ENCODE measurements at places on chromosomes 1 and 21.

DNA sequence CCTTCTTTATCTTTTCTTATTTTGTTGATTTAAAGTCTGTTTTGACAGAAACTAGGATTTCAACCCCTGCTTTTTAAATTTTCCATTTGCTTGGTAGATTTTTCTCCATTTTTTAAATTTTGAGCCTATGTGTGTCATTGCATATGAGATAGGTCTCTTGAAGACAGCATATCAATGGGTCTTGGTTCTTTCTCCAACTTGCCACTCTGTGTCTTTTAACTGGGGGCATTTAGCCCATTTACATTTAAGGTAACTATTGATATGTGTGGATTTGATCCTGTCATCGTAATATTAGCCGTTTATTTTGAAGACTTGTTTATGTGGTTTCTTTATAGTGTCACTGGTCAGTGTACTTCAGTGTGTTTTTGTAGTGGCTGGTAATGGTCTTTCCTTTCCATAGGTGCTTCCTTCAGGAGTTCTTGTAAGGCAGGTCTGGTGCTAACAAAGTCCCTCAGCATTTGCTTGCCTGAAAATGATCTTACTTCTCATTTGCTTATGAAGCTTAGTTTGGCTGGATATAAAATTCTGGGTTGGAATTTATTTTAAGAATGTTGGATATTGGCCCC, 223.9 kb downstream of the USP25 start:
- DNase-seq = no peak

GRCh38 chr1:52662645-52663313, 29.8 kb downstream of the SHISAL2A start:
- DNase-seq = no peak

DNA sequence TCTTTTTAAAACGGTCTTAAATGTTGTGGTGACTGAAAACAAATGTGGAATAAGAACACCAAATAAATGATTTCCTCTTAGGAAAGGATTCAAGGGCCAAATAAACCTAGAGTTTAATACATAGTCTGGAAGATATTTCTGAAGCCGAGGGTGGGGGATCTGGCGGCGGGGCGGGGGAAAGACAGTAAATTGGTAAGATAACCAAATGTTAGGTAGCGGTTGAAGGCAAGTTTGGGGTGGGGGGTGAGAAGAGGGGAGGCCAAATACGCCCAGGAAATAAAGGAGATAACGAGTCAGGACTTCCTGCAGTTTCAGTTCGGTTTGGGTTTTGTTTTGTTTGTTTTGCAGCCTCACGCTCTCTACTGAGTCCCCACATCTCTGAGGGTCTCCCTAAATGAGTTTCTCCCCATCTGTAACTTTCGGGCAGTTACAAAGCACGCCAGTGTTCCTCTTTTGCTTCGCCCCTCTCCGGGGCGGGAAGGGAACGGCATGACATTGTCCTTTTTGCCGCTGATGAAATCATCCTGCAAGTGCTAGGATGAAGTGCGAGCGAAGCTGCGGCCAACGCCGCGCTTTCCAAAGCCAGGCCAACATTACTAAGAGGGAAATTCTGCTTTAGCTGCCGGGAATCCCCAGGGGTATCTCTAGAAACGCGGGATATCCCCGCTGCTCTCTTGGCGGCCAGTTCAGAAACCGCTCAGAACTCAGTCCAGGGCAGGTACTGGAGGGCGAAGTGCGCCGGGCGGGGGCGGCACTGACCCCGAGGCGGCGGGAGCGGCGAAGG, 844 bp downstream of the NIBAN1 start:
- DNase-seq = no peak

- DNase-seq = peak; percentile 18
Observed at GRCh38 chr1:168466092-168466713, 77.6 kb downstream of the XCL2 start.

DNA sequence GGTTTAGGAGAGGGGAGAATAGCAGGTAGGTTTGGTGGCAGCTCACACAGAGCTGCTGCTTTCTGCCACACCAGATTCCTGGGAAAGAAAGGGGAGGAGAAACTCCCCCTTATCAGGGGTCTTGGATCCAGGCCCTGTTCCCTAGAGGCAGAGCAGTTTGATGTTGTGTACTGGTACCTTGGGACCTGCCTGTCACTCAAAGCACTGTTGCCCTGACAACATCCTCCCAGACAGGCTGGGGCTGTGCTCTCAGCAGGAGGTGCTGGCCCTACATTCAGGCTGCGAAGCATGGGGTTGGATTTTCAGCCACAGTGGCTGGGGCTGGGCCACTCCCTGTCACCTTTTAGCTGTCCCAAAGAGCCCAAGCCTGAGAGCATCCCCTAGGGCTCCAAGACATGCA, 188.0 kb downstream of the GRIK3 start:
- no peak for DNase-seq

DNA sequence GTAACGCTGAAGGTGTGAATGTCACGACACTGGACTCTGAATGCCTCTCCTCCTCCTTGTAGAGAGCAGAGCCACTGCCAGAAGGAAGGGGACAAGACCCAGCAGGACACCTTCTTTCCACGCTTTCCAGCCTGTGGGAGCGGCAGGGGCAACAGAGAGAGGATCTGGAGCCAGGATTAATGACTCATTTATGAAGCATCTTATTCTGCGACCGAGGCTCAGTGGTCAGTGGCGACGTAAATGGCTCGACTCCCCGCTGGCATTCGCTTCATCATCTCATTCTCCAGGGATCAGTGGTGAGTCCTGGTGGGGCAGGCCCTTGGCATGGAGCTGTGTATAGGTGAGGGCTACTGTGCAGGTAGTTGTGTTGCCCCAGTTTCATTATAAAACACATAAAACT, 4.6 kb downstream of the SLC37A1 start:
- DNase-seq = no peak

DNA sequence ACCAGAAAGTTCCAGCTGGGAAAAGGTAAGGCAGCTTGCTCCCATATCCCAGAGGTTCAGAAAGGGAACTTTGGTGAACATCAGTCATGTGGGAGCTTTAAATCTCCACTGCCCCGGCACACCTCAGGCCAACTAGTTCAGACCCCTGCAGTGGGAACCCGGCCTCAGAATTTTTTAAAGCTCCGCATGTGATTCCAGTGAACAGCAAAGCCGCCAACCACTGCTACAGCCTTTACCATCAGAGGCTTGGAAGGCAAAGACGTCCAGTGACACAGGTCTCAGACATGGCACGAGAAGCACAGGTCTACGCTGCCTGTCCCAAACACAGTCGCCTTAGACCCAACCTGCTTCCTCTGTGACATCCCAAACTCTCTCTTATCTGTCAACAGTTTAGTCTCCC, 31.0 kb downstream of the SETD4 start:
- DNase-seq = no peak

GRCh38 chr1:82388679-82389078, 587.9 kb downstream of the ADGRL2 start:
- DNase-seq = no peak

DNA sequence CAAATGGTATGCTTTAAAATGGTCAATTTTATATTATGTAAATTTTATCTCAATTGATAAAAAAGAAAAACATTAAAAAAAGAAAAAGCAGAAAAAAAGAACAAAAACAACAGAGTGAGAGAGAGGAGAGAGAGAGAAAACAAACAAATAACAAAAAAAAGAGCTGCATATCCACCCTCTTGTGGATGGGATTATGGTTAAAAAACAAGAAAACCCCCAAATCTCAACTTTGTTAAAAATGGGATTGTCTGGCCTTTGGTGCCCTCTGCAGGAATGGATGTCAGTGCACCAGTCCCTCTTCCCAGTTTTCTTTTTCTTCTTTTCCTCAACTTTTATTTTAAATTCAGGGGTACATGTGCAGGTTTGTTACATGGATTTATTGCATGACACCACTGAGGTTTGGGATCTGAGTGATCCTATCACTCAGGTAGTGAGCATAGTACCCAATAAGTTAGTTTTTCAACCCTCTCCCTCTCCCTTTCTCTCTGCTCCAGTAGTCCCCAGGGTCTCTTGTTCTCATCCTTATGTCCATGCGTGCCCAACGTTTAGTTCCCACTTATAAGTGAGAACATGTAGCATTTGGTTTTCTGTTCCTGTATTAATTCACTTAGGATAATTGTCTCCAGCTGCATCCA, 28.1 kb downstream of the RNF187 start:
- no peak for DNase-seq

DNA sequence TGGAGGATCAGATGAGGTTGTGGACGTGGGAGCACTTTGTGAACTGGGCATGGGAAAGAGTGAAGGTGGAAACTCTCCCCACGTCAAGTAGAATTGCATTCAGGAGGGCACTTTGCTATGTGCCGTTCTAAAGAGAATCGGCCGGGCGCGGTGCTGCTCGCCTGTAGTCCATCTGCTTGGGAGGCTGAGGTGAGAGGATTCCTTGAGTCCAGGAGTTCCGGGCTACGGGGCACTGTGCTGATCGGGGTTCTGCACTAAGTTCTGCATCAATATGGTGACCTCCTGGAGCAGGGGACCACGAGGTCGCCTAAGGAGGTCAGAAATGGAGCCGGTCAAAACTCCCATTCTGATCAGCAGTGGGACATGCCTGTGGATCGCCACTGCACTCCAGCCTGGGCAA, 141.9 kb downstream of the PEX14 start:
- no peak for DNase-seq

GRCh38 chr1:117030271-117030877, 28.8 kb downstream of the CD101 start:
- DNase-seq = no peak

DNA sequence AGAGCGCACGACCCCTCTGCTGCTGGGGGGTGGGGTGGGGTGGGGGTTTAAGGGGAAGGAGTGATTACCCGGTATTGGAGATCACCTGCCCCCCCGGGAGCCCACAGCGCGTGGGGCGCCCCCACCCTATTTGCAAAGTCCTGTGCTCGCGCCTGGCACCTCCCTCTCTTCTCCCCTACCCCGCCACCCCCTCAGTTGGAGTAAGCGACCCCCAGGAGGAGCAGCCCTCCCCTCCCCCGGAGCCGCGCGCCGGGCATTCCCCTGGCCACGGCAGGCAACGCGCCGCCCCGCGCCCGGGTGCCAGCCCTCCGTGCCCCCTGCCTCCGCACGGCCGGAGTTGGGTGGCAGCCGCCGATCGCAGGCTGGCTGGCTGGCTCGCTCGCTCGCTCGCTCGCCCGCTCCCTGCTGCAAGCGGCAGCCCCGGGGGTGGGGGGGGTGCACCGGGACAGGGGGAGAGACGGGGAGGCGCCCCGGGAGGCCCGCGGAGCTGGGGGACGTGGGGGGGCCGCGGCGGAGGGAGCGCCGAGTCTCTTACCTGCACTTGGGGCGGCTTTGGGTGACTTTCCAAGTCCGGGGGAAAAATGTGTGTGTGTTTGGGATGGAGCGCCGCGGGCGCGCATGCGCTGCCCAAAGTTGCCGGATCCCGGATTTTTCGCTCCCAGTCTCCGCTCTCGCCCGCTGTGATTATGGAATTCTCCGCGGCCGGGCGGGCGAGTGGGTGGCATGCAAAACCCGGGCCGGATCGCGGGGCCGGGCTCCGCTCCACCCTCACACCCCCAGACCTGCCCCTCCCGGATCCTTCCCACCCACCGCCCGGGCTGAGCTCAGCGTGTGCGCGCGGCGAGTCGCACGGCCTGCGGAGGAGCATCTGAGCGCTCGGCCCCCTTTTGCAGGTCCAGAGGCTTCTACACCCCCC, at the start of gene CASZ1:
Gene CASZ1, minus strand, starts transcription at position 618 of the 916 bp plus-strand sequence. CDS start 102,757 bp downstream, outside the sequence.
- no peak for DNase-seq

GRCh38 chr1:3034728-3035562, 13.7 kb downstream of the ACTRT2 start:
- no peak for DNase-seq

DNA sequence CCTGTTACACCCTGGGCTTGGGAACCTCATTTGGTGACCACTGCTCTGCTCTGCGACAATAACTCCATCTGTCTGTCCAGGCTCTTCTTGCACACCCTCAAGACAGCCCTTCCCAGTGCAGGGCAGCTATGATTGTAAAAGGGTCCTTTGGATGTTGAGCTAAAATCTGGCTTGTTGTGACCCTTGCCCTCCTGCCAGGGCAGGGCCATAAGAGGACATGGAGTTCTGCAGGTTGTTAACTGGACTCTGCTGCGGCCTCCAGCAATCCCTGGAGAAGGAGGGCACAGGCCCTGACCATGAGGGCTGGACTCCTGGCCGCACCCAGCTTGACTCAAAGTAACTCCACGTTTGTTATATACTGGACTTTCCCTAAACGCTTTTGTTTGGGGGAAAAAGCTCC, 41.2 kb downstream of the DHCR24 start:
- DNase-seq = no peak

GRCh38 chr1:59125676-59126320, 171.1 kb upstream of the FGGY start:
- no peak for DNase-seq

DNA sequence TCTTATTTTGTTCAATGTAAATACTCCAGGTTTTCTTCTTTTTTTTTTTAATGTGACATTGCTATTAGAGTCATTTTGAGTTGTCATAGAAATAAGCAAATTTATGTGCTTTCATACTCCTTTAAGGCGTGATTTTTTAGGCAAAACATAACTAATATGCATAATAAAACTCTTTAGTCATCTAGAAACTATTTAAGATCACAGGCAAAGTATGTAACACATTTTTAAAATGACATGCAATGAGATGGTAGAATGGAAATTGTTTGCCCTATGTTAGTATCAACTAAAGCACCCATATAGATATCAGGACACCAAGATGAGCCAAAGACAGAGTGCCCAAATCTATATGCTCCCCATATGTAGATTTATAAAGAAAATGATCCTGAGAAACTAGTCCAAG, 41.5 kb upstream of the SGIP1 start:
- no peak for DNase-seq

GRCh38 chr1:165824269-165824643, 3.2 kb upstream of the UCK2 start:
- no peak for DNase-seq

- no peak for DNase-seq
Observed at GRCh38 chr1:206079135-206079534, 26.2 kb downstream of the RHEX start.

GRCh38 chr1:215601276-215601675, 34.2 kb downstream of the KCTD3 start:
- DNase-seq = no peak

GRCh38 chr1:157517016-157517415, 35.3 kb downstream of the FCRL5 start:
- DNase-seq = no peak

DNA sequence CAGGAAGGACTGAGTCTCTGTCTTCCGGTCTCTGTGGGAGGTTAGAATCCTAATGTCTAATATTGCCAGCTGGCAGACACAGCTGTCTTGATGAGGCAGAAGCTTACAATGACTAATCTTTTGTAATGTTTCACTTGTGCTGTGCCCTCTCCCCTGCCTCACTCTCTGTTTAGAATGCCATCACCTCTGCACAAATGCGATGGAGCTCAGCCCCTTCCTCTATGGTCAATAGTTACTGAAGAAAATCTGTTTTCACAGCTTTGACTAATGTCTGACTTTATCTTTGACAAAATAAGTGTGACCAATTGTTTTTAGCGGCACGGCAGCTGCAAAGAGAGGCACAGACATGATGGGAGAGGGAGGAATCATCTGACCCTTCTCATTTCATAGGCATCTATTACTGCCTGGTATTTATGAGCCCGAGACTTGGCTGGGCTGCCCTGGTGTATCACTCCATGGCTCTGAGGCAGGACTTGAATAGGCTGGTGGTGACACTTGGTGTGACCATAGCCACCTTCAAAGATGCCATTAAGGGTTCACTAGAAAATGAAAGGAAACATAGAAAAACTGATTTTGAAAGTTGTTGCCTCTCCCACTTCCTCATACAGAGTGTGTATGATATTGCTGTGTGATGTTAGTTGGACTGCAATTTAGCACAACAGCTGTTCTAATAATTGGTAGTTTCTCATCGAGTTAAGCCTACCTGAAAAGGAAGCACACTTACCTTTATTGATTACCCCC, 163.2 kb upstream of the NBPF11 start:
- no peak for DNase-seq

- peak; percentile 8 for DNase-seq
Observed at GRCh38 chr1:44406737-44407429, 1.8 kb downstream of the RNF220 start.

Data from activated T-helper 1 cell treated with anti-CD3 and anti-CD28 coated beads, Interleukin-12 subunit alpha, Interleukin-12 subunit beta, Interleukin-2, Interleukin-4 antibody, amounts not matched to agents 30 ng/mL and 10 ng/mL and 1 ng/mL, durations not matched to agents 14 hours and 24 hours and 36 hours (primary cell).